ENCODE measurements at places on chromosomes 12 and 14.

GRCh38 chr14:103862393-103862782 is 15.0 kb upstream of the PPP1R13B start:
- no peak overlapping the region for H3K27ac ChIP-seq
- no peak overlapping the region for H3K4me3 ChIP-seq
- peaks cover 1% of the 10 kb centered on the region for H3K4me1 ChIP-seq
- no peaks in the 10 kb centered on the region for H3K36me3 ChIP-seq
- DNase-seq = no peak

- no peaks in the 10 kb centered on the region for H3K36me3 ChIP-seq
- DNase-seq = no peak
- H3K27me3 ChIP-seq = no peaks in the 10 kb centered on the region
- H3K27ac ChIP-seq = no peak overlapping the region
- H3K4me1 ChIP-seq = peaks cover 3% of the 10 kb centered on the region
Observed at GRCh38 chr12:1927051-1927680, 8.7 kb upstream of the CACNA2D4 start.

DNA sequence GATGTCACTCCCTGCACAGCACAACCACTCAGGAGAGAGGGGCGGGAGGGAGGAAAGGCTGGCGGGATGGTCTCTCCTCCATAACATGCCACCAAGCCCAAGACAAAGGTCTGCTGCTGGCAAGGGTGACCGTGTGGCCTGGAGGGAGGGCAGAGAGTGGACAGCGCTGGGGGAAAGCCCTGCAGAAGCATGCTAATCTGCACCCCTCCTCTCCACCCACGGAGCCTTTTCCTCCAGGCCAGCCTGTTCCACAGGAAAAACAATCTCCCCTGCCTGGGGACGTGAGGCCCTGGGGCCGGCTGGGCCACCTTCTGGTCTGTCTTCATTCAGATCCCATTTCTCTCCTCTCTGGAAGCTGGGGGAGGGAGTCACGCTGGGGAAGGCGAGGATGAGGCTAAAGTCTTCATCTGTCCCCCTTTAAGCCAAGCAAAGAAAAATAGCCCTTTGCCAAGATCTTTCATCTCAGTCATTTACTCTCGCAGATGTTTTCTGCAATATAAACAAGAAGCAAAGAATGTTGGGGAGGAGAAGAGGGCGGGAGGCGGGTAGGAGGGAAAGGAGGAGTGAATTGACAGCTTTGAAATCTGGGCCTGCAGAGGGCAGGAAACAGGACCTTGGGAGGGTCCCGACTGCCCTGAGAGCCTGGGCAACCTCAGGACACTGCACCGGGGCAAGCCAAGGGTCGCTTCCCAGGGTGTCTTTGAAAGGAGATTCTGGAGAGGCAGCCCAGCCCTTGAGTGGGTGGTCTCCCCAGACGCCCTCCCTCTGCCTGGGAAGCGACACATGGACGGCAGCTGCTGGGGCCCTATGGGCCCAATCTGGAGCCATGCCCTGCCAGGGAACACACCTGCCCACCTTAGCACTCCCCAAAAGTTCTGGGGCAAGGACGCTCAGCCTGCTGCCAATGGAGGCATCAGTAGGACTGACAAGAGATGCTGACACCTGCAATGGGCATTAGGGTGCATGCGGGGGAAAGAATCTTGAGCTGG is 133.6 kb downstream of the ZFP36L1 start:
- peaks cover 38% of the 10 kb centered on the region for H3K4me1 ChIP-seq
- peak; percentile 50 for DNase-seq
- H3K4me3 ChIP-seq = no peak overlapping the region

DNA sequence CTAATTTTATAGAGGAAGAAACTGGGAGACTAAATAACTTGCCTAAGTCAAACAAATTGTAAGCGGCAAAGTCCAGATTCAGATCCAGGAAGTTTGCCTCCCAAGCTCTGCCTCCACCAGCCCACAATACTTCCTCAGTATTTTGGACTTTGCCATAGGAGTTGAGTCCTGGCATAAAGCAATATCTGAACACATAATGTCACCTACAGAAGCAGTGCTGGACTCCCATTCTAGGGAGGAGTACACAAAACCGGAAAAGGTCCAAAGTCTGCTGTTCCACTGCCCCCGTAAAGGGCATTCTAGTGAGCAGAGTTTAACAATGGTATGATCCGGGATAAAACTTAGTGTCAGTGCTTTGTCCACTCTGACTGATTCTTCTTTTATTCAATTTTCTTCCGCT is 340.5 kb downstream of the FUT8 start:
- H3K27me3 ChIP-seq = no peaks in the 10 kb centered on the region
- no peaks in the 10 kb centered on the region for H3K4me1 ChIP-seq
- DNase-seq = no peak
